HT1080 (cell line): ENCODE measurements at places on chromosomes 12 and 14.

DNA sequence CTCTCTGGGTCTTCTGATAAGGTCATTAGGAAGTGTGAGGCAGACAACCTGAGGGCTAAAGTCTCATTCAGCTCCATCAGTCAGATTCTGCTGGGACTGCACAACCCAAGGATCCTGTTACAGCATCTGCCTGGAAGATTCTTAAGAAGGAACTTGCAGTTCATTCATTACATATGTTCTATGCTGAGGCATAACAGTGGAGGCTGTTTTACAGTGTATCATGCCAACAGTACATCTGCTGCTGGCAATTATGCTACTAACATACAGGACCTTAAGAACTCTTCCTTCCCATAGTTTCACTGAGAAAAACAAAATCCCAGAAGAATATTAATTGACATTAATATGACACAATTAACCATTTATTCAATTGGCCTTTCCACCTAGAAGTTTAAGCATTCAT is 968.6 kb downstream of the DIO2 start:
- no peak for DNase-seq

DNA sequence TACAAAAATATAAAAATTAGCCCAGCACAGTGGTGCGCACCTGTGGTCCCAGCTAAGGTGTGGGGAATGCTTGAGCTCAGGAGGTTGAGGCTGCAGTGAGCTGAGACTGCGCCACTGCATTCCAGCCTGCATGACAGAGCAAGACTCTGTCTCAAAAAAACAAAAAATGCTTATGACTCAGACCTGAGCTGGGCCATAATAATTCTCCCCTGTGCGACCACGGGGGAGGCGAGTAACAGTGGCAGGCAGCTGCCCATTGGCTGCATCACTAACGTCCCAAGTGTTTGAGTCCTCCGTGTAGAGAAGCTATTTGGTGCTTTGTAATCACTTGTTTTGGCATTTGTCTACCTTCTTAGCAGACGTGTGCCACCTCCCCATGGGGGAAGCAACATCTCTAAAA is 24.9 kb downstream of the PSMC1 start:
- peak; percentile 90 for DNase-seq

- no peak for DNase-seq
These were observed 39.1 kb downstream of the TSPAN11 start for GRCh38 chr12:30965613-30965985.

DNA sequence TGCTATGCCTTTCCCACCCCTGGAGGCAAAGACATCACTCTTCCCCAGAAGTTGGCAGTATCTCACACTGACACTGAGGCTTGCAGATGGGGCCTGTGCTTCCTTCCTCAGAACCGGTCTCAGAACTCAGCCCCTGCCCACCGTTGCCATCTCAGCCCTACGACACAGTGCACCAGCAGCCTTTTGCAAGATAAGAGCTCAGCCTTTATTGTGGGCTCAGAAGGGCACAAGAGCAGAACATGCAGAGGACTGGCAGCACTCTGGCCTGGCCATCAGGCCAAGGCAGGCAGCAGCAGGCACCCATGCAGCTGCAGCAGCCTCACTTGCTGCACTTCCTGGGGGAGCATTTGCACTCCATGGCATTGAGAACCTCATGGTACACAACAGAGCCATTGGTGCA is 3.6 kb upstream of the ANO2 start:
- DNase-seq, result no peak

DNA sequence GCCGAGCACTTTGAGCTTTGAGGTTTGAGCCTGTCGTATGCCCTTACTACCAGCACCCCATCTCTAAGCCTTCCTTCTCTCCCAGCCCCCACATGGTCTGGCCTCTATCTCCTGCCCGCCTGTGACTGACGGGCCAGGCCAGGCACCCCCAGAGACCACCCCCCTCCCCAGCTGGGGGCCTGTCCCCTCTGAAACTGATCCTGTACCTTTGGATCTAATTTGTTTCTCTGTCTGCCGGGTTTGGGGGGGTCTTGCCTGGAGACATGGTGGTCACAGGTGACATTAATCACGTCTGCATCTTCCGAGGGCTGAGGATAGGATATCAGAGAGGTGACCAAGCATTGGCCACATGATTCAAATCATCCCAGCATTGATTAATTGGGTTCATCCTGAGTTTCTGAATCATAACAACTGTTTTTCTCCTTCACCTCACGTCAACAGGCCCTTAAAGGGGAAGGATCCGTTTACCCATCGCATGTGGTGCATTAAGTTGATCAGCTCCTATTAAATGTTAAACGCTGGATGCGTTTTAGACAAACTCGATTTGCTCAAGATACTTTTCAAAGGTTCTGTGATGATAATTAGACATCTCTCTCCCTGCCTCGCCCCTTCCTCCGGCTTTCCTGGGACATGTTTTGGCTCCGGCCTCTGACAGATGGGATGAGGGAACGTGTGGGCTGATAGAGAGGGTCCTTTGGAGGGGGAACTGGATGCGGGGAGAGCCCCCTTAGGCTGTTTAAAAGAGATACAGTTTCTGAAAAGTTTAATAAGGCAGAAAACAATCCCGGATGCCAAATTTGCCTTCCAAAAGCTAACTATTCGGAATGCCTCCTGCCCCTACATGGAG is 63.3 kb upstream of the TBX3 start:
- no peak for DNase-seq
